Activated T-cell treated with anti-CD3 and anti-CD28 coated beads, Interleukin-2, amount 50 U/mL, for 72 hours (primary cell): ENCODE measurements at places on chromosomes 6 and 20.

DNA sequence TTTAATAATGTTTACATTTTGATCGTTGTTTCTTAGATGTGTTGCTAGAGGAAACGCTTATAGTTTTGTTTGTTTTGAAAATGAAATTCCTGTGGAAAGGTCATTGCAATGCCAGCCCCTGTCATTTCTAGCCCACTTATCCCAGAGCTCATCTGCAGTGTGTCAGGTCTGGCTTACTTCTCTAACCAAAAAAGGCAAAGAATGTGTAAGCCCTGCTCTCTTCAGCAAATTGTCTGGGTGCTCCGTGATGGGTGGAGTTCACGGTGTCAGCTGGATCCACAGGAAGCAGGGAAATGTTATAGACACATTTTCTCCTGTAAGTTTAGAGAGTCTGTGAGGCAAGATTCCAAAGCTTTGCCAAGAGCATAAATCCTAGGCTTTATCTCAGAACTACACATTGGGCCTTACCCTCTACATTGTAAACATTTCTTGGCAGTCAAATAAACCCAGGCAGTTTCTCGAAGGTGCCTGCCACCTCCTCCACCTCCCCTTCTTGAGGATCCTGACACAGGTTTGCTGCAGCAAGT is 50.9 kb downstream of the RPRD1B start:
- no peak overlapping the region for H3K4me3 ChIP-seq
- H3K27ac ChIP-seq = no peak overlapping the region
- peaks cover 32% of the 10 kb centered on the region for H3K36me3 ChIP-seq

DNA sequence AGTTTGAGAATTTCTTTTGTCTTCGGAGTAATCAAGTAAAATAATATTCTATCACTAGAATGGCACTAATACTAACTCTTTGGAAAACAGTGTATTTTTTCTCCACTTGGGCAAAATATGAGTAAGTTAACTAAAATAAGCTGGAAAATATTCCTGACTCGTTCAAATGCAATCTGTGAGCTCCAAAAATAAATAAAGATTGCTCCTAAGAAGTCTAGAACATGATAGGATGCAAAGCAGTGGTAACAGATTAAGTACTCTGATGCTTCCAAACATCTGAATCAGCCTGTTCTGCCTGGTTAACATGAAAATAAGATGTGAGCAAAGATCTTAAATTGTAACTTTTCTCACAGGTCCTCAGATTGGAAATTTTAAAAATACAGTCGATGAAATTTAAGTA is 285.1 kb upstream of the ID4 start:
- no peaks in the 10 kb centered on the region for H3K36me3 ChIP-seq
- H3K4me1 ChIP-seq = no peaks in the 10 kb centered on the region
- DNase-seq = no peak
- no peak overlapping the region for H3K4me3 ChIP-seq

GRCh38 chr6:1593286-1593957 is 16.3 kb upstream of the FOXC1 start:
- peaks cover 76% of the 10 kb centered on the region for H3K27me3 ChIP-seq
- H3K27ac ChIP-seq = no peak overlapping the region
- peaks cover 5% of the 10 kb centered on the region for H3K4me1 ChIP-seq
- no peaks in the 10 kb centered on the region for H3K36me3 ChIP-seq

DNA sequence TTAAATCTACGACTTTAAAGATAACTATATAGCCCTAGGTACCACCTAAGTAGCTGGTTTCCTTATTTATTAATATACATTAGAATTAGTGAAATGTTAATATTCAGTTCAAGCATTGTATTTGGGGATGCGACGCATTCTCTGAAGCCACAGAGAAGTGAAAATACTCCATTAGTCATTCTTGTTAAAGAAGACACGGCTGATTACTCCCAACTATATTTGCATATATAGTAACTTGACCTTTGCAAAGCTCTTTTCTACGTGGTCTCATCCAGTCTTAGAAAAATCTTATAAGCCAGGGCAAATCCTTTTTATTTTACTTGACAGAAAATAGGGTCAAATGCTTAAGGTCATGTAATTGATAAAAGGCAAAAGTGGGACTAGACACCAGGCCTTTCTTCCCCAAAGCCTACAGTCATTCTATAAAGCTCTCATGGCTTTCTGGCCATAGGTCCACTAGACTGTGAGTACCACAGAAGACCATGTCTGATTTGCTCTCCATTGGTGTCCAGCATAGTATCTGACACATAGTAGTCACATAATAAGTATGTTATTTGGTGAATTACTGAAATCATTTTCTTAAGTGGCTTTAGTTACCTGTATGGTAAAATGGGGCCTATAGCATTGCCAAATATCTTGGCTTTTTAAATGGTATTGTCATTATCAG is 11.3 kb downstream of the ZHX3 start:
- H3K27ac ChIP-seq = no peak overlapping the region
- no peak for DNase-seq
- no peaks in the 10 kb centered on the region for H3K27me3 ChIP-seq
- H3K4me1 ChIP-seq = no peaks in the 10 kb centered on the region
- no peaks in the 10 kb centered on the region for H3K36me3 ChIP-seq
